ENCODE measurements at places on chromosomes 3 and 15.

DNA sequence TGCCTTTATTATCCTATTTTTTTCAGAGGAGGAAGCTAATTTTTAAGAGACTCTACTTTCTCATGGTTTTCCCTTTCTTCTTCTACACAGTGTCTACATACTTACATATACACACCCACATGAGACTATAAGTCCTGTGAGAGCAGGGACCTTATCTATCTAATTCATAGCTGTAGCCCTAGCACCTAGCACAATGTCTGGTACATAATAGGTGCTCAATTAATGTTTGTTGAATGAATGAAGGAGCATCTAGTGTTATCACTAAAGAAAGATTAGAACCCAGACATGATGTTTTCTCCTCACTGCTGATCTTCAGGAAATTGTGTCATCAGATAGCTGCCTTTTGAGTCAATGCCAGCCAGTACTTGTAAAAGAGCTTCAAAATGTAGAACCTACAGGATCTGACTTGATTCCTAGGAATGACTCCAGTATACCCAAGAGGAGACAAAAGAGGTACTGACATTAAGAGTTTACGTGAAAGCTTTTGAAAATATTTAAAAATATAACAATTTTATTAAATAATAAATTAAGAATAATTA is 2.5 kb downstream of the SCG5 start:
- DNase-seq, result no peak

DNA sequence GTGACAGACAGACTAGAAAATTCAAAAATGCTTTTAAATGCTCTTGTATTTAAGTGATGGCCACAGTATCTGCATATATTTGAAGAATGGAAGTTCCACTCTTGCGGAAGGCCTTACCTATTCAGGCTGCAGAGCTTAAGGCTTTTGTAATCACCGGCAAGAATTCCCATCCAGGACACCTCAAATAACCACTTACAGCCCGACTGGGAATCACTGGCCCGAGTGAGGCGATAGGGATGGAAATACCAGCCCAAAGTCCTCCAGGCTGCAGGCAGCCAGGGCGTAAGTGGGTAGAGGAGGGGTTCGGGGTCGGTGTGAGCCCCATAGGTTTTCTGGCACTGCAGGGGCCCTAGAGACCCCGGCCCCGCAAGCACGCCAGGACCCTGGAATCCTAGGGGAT is 9.5 kb downstream of the CMTM7 start:
- peak; percentile 20 for DNase-seq

- peak; percentile 52 for DNase-seq
Observed at GRCh38 chr3:31132132-31132769, 237.8 kb upstream of the GADL1 start.

DNA sequence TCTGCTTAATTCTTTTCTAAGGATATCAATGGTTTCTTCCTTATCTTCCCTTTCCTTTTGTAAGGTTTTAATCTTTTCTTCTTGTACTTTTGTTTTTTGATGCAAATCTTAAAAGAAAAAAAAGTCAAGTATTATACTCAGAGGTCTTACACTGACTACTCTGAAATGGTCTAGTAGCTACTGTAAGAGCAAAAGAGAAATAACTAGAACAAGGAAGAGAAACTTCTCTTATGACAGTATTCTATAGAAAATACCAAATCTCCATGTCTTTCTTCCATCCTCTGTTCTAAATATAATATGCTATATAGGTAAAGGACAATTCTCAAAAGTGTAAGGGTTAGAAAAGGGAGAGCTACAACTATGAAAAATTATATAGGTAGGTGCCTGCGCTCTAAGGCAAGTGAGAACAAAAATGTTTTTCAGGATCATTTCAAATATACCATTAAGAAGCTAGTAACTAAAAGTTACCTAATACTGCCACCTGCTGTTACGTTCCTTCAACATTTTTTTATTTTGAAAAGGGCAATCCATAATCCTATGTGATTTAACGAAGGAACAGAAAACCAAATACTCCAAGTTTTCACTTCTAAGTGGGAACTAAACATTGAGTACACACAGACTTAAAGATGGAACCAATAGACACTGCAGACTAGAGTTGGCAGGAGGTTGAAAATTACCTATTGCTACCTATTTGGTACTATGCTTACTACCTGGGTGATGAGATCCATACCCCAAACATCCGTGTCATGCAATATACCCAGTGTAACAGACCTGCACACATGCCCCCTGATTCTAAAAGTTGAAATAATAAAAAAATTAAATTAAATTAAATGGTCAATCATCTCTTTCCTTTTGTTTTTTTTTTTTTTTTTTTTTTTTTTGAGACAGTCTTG is 36.7 kb downstream of the CIP2A start:
- DNase-seq, result peak; percentile 61

GRCh38 chr3:67389176-67389575 is 265.2 kb downstream of the SUCLG2 start:
- DNase-seq, result no peak

DNA sequence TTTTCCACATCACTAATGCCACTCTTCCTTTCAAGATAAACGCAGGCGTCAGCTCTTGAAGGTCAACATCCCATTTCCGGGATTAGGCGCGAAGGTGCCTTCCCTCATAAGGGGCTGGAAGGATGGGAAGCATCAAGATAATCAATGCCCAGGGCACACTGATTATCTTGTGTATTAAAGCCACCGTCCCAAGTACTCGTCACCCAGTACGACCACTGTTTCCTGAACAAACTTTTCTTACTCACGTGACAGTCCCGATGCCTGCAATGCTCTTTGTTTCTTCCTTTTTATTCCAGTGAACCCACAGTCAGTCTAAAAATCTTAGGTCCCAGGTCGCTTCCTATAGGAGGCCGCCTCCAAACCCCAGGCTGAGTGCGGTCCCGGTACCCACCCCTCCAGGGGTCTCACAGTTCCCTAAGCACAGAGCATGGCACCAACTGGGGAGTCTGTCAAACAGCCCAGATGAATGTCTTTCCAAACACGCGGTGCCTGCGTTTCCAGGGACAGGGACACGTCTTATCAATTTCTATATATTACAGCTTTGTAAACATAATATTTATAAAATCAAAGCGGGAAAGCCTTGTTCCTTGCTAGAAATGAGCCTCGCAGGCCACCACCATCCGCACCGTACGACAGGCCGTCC is 589 bp downstream of the ANAPC13 start:
- peak; percentile 39 for DNase-seq
